H1 (cell line): ENCODE measurements at places on chromosomes 1 and 21. TPM values are rescaled to one million over a fixed set of nuclear protein-coding genes. Genes with fewer than 3 reads are reported as not detected.

AGTRAP gene
- polyA plus RNA-seq = 192 and 261 TPM in 2 replicates

OLFML2B gene
- polyA plus RNA-seq = 6.5 and 7.8 TPM in 2 replicates

SNAP47 gene
- polyA plus RNA-seq = 37.6 and 50.6 TPM in 2 replicates

OR10K1 gene
- polyA plus RNA-seq = not detected in 2 replicates

SV2A gene
- 41.8 and 49.0 TPM in 2 replicates for polyA plus RNA-seq

SPRR2A gene
- polyA plus RNA-seq = not detected in 2 replicates

AGT gene
- 0.20 and 0.27 TPM in 2 replicates for polyA plus RNA-seq

TMEM240 gene
- polyA plus RNA-seq = 5.7 and 7.6 TPM in 2 replicates

PYCR2 gene
- 79.3 and 96.6 TPM in 2 replicates for polyA plus RNA-seq

SPATA45 gene
- 0.21 TPM in 1 of 2 replicates, not detected in the other for polyA plus RNA-seq

SH3D21 gene
- polyA plus RNA-seq = 3.4 and 5.1 TPM in 2 replicates

AADACL4 gene
- 0.08 and 0.13 TPM in 2 replicates for polyA plus RNA-seq

CD1B gene
- polyA plus RNA-seq = not detected in 2 replicates

GUCA2B gene
- polyA plus RNA-seq = not detected in 2 replicates

EGLN1 gene
- polyA plus RNA-seq = 2.3 and 4.0 TPM in 2 replicates

SELENON gene
- polyA plus RNA-seq = 43.0 and 67.3 TPM in 2 replicates

RGS18 gene
- polyA plus RNA-seq = not detected in 2 replicates

KLF17 gene
- not detected in 2 replicates for polyA plus RNA-seq

ADAMTS4 gene
- 4.6 and 6.4 TPM in 2 replicates for polyA plus RNA-seq

GBP3 gene
- not detected in 2 replicates for polyA plus RNA-seq

HUNK gene
- polyA plus RNA-seq = 1.9 and 2.6 TPM in 2 replicates

ETS2 gene
- 10.4 and 11.0 TPM in 2 replicates for polyA plus RNA-seq

RGS13 gene
- not detected in 2 replicates for polyA plus RNA-seq

TMPRSS15 gene
- polyA plus RNA-seq = not detected in 2 replicates

HAPLN2 gene
- 0.51 and 1.2 TPM in 2 replicates for polyA plus RNA-seq

RUNX3 gene
- 0.49 and 0.62 TPM in 2 replicates for polyA plus RNA-seq

ECM1 gene
- 0.98 and 1.1 TPM in 2 replicates for polyA plus RNA-seq

TMEM269 gene
- polyA plus RNA-seq = 0.14 TPM in 2 replicates

SLC37A1 gene
- polyA plus RNA-seq = 15.6 and 21.8 TPM in 2 replicates

OSCP1 gene
- polyA plus RNA-seq = 3.2 and 3.3 TPM in 2 replicates

RHEX gene
- polyA plus RNA-seq = not detected in 2 replicates

AK5 gene
- polyA plus RNA-seq = 2.0 and 2.1 TPM in 2 replicates

ACTA1 gene
- polyA plus RNA-seq = 23.5 and 49.6 TPM in 2 replicates

NFIA gene
- 1.4 and 2.3 TPM in 2 replicates for polyA plus RNA-seq

ORC1 gene
- 32.4 and 36.9 TPM in 2 replicates for polyA plus RNA-seq

CFAP45 gene
- 0.05 and 0.11 TPM in 2 replicates for polyA plus RNA-seq

SETD4 gene
- 17.0 and 20.1 TPM in 2 replicates for polyA plus RNA-seq

CD48 gene
- 0.08 TPM in 1 of 2 replicates, not detected in the other for polyA plus RNA-seq

KRTAP19-4 gene
- not detected in 2 replicates for polyA plus RNA-seq

IGSF5 gene
- 4.0 and 5.4 TPM in 2 replicates for polyA plus RNA-seq

KMO gene
- polyA plus RNA-seq = not detected in 2 replicates

CD34 gene
- 0.50 and 0.54 TPM in 2 replicates for polyA plus RNA-seq

FCER1A gene
- not detected in 2 replicates for polyA plus RNA-seq

OR10J1 gene
- not detected in 2 replicates for polyA plus RNA-seq

FNDC10 gene
- 21.8 and 40.0 TPM in 2 replicates for polyA plus RNA-seq

OR6K3 gene
- not detected in 2 replicates for polyA plus RNA-seq

NLRP3 gene
- 0.03 and 0.05 TPM in 2 replicates for polyA plus RNA-seq
